ENCODE measurements at places on chromosomes 11 and 22. TPM values are rescaled to one million over a fixed set of nuclear protein-coding genes. Genes with fewer than 3 reads are reported as not detected.

The UPK3A gene
- not detected for total RNA-seq

The SLC22A25 gene
- total RNA-seq = not detected

The RAB39A gene
- not detected for total RNA-seq

The GGTLC3 gene
- not detected for total RNA-seq

The CABP4 gene
- total RNA-seq = not detected

The UNC93B1 gene
- total RNA-seq = 15.7 TPM

The NXPE4 gene
- not detected for total RNA-seq

The KDM4E gene
- total RNA-seq = not detected

The POU2F3 gene
- total RNA-seq = 0.29 TPM

The OLFML1 gene
- 26.8 TPM for total RNA-seq

The RBMXL2 gene
- total RNA-seq = not detected

The GRAMD4 gene
- total RNA-seq = 91.1 TPM

The SLC22A8 gene
- total RNA-seq = not detected

The LMF2 gene
- 68.3 TPM for total RNA-seq

The SNX32 gene
- total RNA-seq = 1.2 TPM

The SSTR3 gene
- not detected for total RNA-seq

The TKFC gene
- 37.1 TPM for total RNA-seq

The SHISA8 gene
- not detected for total RNA-seq

The ZBTB16 gene
- under 0.01 TPM for total RNA-seq

The OR5B21 gene
- total RNA-seq = not detected

The OR2D2 gene
- total RNA-seq = 0.29 TPM

The NXPE1 gene
- total RNA-seq = not detected

The OR4D5 gene
- not detected for total RNA-seq

The LRRC56 gene
- total RNA-seq = 0.73 TPM

The TAF10 gene
- 87.8 TPM for total RNA-seq

The SCN2B gene
- 0.99 TPM for total RNA-seq

The RDX gene
- total RNA-seq = 65.2 TPM

The PRG2 gene
- total RNA-seq = not detected

The APOA4 gene
- not detected for total RNA-seq

The OR8G5 gene
- total RNA-seq = not detected

The PGA5 gene
- 0.29 TPM for total RNA-seq

The PHETA2 gene
- total RNA-seq = 14.1 TPM
